ENCODE measurements at places on chromosomes 11 and 22. TPM values are rescaled to one million over a fixed set of nuclear protein-coding genes. Genes with fewer than 3 reads are reported as not detected.

SLC22A6 gene
- not detected for polyA plus RNA-seq

TTLL12 gene
- polyA plus RNA-seq, result 45.9 TPM

DNA sequence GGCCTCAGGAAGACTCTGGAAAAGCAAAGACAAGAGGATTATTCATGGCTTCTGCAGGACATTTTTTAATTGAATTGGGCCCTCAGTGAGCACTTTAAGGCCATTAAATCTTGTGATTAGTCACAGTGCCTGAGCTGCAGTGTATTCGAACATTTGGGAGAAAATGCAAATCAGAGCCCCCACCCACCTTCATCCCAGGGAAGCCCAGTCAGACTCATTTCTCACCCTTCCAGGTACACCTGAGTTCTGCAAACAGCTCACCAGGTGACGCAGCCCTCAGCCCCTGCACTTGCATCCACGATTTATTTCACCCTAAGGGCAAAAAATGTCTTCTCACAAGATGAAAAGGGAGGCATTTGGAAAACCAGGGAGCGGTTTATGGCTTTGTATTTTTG lies 128.7 kb downstream of the MPPED1 start:
- DNase-seq, result no peak

DNA sequence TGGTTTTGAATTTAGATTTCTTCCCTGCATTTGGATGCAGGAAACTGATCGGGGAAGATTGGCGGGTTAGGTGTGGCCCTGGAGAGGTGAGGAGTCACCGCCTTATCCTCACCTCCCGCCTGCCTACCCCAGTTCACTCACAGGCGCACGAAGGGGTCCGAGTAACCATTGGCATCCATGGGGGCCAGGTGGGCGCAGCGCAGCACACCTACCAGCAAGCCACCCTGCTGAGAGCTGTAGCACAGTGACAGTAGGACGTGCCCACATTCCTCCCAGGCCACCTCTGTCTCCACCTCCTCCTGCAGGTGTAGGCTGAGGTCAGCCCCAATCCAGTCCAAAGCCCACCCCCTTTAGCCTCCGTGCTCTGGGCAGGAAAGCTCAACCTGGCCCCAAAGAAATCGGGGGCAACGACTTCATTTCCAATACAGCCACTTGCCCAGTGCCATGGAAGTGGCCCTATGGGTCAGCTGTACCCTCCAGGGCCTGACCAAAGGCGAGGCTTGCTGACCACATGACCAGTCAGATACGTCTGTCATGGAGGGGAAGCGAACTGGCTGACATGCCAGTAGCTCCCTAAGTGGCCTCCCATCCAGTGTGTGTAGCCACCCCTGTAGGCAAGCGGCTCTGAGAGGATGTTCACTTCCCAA lies 6.7 kb downstream of the NDUFV1 start:
- no peak for DNase-seq

TRIM29 gene
- not detected for polyA plus RNA-seq

DNA sequence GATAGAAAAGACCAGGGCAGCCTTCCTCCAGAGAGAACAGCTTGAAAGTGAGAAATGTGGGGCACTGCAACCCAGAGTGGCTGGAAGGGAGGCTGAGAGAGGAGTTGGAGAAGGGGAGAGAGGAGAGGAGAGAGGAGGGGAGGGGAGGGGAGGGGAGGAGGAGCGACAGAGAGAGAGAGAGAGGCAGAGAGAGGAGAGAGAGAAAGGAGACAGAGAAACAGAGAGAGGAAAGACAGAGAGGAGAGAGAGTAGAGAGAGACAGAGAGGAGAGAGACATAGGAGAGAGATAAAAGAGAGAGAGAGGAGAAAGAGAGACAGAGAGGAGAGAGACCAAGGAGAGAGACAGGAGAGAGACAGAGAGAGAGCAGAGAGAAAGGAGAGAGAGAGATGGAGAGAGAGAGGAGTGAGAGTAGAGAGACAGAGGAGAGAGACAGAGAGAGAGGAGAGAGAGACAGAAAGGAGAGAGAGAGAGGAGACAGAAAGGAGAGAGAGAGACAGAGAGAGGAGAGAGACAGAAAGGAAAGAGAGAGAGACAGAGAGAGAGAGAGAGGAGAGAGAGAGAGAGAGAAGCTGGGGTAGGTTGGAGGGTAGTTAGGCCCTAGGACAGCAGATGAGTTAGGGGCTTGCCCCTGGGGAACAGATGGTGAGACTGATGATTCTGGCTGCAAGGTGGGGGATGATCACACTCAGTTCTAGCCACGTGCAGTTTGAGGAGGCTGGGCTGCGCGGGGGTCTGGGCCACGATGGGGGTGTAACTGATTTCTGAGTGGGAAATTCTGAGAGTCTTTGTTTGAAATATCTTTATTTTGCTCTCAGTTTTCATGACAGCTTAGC lies 8.5 kb upstream of the SCYL1 start:
- no peak for DNase-seq

GRCh38 chr11:43242401-43242800 lies 69.4 kb upstream of the API5 start:
- no peak for DNase-seq

DLG2 gene
- polyA plus RNA-seq, result 3.5 TPM

GRCh38 chr11:12528487-12528886 lies 145.7 kb upstream of the TEAD1 start:
- no peak for DNase-seq
